ENCODE measurements at places on chromosomes 2 and 18.

GRCh38 chr2:150789376-150789905, 302.0 kb upstream of the RND3 start:
- DNase-seq = no peak

- DNase-seq = peak; percentile 57
Observed at GRCh38 chr2:43333656-43334144, 107.3 kb upstream of the ZFP36L2 start.

DNA sequence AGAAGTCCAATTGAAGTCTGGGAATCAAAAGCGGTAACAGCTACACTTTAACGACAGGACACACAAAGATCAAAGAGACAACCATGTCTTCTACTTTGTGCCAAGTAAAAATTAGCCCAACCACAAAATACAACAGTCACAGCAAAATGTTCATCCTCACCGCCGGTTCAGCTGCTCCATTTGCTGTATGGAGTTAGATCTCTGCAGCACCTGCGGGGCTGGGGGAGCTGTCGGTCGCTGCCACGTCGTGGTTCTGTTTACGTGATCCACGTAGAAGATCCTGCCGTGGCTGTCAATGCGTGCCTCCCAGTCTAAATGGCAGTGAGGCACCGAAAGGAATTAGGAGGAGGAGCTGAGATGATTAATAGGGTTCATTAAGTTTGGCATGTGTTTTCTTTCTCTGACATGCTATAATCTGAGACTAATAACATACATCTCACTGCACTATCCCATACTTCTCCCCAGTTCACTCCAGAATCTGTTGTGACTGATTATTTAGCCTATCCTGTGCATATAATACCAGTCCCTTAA, 136.5 kb upstream of the STK17B start:
- no peak for DNase-seq

DNA sequence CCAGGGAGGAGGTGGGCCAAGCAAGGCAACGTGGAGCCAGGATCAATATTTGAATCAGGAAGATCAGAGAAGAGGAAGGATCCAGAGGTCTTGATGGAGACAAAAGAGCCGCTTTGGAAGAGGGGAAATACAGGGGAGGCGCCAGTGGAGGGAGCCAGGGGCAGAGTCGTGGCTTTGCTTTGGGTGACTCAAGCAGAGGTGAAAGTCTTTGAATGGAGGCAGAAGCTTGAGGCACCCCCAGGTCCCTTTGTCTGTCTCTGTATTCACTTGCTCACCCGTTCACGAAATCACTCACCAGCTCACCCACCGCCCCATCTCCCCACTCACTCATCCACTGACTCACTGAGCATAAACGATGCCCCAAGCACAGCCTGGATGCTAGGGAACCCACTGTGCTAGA, 134.1 kb downstream of the ACOXL start:
- DNase-seq = no peak

GRCh38 chr2:200095436-200095835, 140.1 kb downstream of the MAIP1 start:
- no peak for DNase-seq

- no peak for DNase-seq
Observed at GRCh38 chr2:143937723-143938350, 582.1 kb downstream of the ZEB2 start.

- peak; percentile 77 for DNase-seq
Observed at GRCh38 chr18:12659904-12660605, 2.1 kb upstream of the SPIRE1 start.

GRCh38 chr2:233331536-233331935, 22.8 kb upstream of the DGKD start:
- no peak for DNase-seq

DNA sequence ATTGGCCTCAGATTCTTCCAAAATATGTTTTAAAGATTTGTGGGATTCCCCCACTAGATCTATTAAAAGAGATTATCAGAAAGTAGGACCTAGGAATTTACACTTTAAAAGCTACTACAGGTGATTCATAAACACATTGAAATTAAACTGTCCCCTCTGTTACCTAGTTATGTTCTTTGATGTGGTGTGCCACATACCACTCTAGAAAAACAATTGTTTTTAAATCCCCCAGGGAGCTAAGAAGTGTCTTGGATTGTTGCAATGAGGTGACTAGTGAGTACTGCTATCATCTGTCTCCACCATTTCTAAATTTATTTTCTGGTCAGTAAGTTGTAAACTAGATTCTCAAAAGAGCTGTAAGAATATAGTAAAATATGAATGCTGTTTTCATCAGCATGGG, 214.5 kb upstream of the DOK6 start:
- no peak for DNase-seq

DNA sequence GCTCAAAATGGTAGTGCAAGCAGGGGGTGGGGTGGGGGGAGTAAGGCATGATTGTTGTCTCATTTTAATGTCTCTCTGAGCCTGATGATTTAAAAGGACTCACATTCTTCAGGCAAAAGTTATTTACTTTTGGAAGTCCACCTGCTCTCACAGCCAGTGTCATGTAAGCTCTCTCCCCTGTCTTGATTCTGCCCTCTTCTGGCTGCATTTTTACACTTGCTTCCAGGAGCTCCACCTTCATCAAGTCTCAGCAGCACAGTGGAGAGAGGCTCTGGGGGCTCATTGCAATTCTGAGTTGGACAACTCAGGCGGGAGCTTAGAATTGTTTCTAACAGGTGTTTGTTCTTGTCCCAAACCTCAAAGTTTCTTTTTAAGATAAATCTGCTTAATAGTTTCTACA, 39.2 kb downstream of the GNAL start:
- DNase-seq = no peak

DNA sequence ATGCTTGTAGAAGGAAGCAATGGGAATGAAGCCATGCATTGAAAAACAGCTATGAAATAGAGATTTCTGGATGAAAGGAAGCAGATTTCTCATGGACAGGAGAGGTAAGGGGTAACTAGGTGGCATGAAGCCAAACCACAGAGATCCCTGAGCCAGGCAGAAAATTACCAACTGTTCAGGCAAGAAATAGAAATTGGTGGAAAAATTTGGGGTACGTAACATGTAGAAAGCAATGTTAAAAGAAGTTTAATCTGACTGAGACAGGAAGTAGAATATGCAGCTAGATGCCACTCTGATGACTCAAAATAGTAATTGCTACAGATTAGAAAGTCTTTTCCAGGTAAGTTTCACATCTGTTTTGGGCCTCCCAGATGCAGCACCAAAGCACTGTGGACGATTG, 928.5 kb upstream of the CELF4 start:
- no peak for DNase-seq

Measured in GM03348 (cell line).